ENCODE measurements at places on chromosomes 1 and 21. TPM values are rescaled to one million over a fixed set of nuclear protein-coding genes. Genes with fewer than 3 reads are reported as not detected.

Gene TGFB2
- polyA plus RNA-seq, result 1.4 TPM

Gene RPTN
- polyA plus RNA-seq, result not detected

Gene LYPD8
- polyA plus RNA-seq, result 0.92 TPM

Gene HRNR
- not detected for polyA plus RNA-seq

Gene LRRN2
- 16.0 TPM for polyA plus RNA-seq

Gene LCE3E
- not detected for polyA plus RNA-seq

Gene TMEM200B
- polyA plus RNA-seq, result 7.6 TPM

Gene DAB1
- polyA plus RNA-seq, result not detected

Gene SH2D1B
- not detected for polyA plus RNA-seq

Gene SELENOF
- 207 TPM for polyA plus RNA-seq

Gene MCOLN3
- 7.8 TPM for polyA plus RNA-seq

Gene C2CD4D
- polyA plus RNA-seq, result 0.43 TPM

Gene RNU1-4
- 26.8 TPM for polyA plus RNA-seq

Gene SMG7
- 15.4 TPM for polyA plus RNA-seq

Measured in kidney (tissue), 22 donors.